ENCODE measurements at places on chromosomes 2 and 18.

- DNase-seq: no peak
Measured at GRCh38 chr2:236946871-236947270, 138.8 kb upstream of the COPS8 start.

GRCh38 chr2:37718515-37719161, 47.2 kb upstream of the CDC42EP3 start:
- DNase-seq: no peak

- DNase-seq: peak; percentile 37
Measured at GRCh38 chr18:40041951-40042350, 1913.1 kb upstream of the PIK3C3 start.

GRCh38 chr2:233934524-233934923, 17.4 kb downstream of the TRPM8 start:
- DNase-seq: no peak

DNA sequence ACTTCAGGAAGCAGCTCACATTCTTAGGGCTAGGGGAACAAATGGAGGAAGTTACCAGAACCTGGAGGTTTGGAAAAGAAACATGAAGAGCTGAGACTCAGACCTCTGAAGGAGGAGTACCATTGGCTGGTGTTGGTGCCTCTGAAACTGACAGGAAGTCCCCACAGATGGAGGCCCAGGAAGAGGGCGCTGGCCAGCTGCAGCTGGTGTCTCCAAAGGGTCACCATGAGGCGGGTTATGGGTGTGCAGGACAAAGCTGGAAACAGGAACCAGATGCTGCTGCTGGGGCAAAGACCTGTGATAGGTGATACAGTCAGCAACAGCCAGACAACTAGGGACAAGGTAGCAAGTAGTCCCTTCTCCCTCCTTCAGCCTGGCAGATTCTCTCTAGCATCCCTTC, 136.5 kb upstream of the SERPINE2 start:
- no peak for DNase-seq

DNA sequence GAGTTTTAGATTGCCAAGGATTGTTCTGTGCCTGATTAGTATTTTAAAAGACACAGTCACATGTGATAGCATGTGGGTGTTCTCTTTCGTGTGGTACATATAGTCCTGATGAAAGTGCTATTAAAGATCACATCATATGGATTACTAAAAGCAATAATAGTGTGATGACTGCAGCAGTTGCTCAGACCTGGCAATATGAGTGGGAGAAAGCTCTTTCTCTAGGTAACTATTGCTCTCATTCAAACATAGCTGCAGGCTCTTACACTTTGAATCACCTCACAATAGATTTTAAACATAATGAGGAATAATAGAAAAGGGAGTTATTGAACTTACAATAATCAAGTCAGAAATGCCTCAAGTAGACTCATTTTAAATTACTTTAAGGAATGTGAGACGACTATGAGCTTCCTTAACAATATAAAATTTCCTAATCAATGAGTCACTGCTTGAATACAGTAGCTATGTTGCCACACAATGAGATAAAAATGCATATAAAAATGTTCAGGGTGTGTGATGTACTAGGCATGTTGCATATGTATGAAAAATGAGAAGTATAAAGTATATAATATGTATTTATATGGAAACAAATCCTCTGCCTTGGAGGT, 452.1 kb downstream of the TMX3 start:
- no peak for DNase-seq

DNA sequence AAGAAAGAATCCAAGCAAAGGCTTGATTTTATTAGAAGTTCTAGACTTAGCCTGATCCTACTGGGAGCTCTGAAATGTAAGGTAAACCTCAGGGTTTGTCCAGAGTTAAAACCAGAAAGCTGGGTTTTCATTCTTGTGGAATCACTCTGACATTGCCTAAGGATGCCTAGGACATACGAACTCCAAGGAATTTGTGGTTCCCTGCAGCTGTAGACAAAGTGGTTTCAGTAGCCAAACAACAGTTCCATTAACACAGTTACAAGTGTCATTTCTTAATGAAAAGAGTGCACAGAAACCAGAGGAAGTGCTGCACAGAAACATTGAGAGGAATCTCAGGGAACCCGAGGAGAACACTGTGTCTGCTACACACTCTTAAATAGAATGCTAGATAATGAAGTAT, 221.4 kb upstream of the ST6GAL2 start:
- no peak for DNase-seq
